ENCODE measurements at places on chromosomes 11 and 22.

- no peak for DNase-seq
Measured at GRCh38 chr11:33733980-33734379, 2.2 kb downstream of the CD59 start.

- DNase-seq: no peak
Measured at GRCh38 chr11:19921976-19922688, 209.5 kb downstream of the NAV2 start.

GRCh38 chr11:115612046-115612730 lies 108.0 kb upstream of the CADM1 start:
- peak; percentile 91 for DNase-seq

DNA sequence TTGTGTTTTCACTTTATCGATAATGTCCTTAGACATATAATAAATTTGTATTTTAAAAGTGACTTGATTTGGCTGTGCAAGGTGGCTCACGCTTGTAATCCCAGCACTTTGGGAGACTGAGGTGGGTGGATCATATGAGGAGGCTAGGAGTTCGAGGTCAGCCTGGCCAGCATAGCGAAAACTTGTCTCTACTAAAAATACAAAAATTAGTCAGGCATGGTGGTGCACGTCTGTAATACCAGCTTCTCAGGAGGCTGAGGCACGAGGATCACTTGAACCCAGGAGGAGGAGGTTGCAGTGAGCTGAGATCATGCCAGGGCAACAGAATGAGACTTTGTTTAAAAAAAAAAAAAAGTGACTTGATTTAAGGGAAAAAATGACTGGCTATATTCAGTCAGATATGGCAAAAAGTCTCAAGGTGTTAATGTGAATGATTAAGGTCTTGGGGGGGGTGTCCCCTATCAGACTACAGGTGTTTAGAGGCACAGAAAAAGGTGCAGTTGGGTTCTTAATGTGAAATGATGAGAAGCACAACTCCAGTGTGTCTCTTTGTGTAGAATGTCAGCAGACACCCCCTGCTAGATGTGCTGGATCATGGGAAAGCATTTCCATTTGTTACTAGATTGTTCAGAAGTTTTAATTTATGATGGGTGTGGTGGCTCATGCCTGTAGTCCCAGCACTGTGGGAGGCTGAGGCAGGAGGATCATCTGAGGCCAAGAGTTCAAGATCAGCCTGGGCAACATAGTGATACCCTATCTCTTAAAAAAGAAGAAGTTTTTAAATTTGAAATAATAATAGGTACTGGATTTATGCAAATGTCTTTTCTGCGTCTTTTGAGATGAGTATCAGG lies 17.0 kb downstream of the NEAT1 start:
- peak; percentile 14 for DNase-seq

DNA sequence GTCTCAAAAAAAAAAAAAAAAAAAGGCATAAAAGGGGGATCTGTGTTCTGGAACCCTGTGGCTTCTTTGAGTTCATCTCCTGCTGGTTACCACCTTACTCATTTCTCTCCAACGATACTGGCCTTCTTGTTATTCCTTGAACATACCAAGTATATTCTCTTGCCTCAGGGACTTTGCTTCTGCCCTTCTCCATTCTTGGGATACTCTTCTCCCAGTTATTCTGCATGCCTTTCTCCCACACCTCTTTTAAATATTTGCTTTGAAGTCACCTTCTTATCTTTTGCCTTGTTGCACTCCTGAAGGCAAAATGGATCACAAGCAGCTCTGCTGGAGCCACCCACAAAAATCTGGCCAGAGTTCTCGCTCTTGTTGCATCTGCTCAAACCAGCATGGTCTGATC lies 76.0 kb upstream of the RRM1 start:
- no peak for DNase-seq

DNA sequence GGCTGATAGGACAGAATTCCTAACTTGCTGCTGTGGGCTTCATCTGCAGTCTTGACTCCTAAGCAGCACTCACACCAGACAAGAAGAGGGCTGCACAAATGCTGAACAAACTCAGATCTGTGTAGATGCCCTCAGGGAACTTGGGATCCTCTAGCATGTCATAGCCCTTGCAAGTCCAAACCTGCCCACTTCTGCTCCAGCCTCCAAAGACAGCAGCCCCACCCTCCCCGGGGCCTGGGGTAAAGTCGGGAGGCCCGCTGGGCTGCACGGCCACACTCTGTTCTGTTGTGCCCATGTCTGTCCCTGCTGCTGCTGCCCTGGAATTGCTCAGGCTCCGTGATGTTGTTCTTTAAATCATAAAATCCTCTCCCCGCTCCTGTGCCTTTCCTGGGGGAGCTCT lies 28.3 kb downstream of the DRD2 start:
- no peak for DNase-seq

DNA sequence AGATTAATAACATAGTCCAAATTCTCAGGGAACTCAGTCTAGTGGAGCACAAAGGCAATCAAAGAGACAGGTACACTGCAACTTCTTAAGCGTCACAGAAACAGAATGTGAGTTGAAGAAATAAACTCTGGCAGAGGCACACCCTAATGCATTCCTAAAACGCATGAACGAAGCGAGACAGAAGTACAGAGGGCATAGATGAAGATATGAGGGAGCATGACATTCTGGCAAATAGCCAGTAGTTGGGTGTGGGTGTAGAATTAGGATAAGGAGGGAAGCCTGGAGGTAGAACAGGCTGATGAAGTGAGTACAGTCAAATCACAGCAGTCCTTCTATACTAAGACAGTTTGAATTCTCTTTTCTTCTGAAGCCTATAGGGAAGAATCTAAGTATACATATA lies 838.7 kb upstream of the API5 start:
- no peak for DNase-seq

DNA sequence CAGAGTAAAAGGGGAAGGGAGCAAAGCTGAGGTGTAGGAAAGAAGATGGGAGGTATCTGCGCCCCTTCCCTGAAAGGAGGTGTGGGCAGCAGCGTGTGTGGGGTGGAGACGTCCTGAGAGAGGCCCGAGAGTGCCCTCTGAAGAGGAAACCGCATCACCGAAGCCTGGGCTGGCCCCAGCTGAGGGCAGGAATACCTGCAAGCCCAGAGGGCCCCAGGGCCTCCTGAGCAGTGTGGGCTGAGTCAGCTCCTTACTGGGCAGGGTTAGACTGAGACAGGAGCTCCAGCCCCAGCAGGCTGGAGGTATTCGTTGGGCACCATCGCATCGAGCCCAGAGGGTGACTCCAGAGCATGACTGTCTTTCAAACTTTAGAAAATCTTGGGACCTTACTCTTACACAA lies 534.0 kb upstream of the B3GAT1 start:
- DNase-seq: no peak

DNA sequence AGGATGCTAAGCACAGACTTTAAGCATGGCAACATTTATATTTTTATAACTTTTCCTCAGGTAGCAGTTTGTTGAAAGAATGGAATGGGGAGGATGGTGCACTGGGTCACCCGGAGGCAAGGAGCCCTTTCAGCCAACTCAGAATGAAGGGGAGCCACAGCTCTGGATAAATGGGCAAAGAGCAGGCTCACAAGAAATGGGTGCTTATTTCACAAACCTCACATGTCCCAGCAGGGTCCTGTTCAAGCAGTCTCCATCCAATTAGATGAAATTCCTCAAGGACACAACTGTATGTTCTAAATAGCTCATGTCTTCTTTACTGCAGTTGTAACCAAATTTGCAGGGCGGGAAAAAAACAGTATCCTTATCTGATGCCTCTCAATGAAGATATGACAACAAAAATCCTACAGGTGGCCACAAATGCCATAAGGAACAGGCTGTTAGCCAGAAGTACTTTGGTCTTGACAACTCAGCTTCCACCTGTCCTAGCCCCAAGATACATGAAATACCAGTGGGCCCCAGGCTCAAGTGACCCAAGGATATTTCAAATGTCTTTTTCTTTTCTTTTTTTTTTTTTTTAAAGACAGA lies 48.2 kb downstream of the MAPK1 start:
- DNase-seq: no peak

DNA sequence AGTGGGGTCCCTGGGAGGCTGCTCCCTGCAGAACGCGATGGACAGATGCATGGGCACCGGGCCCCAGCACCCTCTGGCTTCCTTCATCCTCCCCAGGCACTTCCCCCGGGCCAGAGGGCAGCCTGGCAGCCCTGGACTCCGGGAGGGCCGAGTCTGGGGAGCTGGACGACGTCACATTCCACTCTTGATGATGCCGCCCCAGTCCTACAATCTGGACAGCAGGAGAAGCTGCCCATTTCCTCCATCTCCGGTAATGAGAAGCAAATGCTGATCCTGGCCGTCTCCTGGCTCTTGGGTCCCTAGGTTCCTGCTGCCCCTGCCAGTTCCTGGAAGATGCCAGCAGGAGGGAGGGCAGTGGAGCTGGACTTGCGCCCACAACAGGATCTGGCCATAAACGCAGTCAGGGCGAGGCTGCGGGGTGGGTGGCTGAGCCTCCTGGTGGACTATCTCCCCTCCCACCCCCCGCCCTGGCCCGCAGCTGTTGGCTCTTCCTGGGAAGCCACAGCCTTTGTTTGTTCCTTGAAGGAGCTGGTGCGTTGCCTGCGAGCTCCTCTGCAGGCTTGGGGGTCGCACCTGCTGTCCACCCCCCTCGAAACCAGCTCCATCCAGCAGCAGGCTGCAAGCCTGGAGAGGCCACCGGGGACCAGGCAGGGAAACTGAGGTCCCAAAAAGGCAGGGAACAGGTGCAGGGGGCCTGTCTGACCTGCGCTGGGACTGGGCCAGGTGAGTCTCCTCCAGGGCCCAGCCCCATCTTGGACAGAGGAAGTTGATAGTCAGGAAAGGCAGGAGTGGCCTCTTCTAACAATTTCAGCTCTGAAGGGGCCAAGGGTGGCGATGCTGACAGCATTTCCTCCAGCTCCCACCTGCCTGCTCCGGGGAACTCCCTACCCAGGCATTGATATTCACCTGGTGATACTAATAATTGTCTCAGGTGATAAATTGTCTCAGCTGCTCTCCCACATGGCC lies 17.9 kb upstream of the MUC6 start:
- no peak for DNase-seq

GRCh38 chr22:37218399-37218770 lies 6.1 kb upstream of the SSTR3 start:
- DNase-seq: no peak

DNA sequence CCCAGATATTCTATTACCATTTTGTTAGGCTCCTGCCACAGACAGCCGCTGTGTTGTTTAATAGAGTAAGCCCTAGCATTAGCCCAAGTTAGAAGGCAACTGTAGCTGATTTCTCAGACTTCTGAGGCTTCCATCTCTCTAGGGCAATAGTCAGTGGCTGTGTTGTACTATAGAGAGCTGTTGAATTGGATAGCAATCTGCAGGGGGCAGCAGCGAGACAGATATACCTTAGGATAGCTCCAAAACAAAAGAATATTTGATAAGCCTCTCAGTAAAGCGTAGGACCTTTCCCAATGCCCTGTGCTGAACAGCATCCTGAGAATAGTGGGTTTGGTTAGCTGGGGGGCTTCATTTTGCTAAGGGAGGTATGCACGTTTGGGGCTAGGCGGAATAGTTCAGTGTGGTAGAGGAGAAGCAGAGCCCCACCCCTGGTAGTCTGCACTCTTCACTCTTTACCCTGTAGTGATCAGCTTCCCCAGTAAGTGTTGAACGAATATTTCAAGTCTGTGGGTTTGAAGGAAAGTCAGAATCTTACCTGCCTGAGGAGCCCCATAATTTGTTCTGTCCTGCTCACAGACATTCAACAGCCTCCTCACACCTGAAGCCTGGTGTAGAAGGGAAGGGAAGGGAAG lies 515.1 kb downstream of the INSC start:
- no peak for DNase-seq

DNA sequence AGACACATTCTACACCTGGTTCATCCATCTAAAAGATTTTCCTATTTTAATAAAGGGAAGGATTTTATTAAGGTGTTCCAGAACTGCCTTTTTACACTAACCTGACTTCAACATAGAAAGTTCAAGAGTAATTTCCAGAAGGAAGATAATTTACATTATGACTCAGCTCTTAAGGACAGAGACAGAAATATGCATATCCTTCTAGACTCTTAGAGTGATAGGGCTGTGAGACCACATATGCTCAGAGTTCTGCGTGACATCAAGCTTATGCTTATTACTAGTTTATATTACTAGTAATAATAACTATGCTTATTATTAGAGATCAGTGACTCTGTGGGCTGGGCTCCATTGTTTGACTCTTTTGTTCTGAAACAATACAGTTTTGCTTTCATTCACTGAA lies 4.6 kb downstream of the PDGFD start:
- peak; percentile 34 for DNase-seq

GRCh38 chr11:75654314-75654713 lies 14.5 kb downstream of the MAP6 start:
- DNase-seq: peak; percentile 83

- no peak for DNase-seq
Measured at GRCh38 chr11:95084509-95084908, 5.1 kb upstream of the ENDOD1 start.

DNA sequence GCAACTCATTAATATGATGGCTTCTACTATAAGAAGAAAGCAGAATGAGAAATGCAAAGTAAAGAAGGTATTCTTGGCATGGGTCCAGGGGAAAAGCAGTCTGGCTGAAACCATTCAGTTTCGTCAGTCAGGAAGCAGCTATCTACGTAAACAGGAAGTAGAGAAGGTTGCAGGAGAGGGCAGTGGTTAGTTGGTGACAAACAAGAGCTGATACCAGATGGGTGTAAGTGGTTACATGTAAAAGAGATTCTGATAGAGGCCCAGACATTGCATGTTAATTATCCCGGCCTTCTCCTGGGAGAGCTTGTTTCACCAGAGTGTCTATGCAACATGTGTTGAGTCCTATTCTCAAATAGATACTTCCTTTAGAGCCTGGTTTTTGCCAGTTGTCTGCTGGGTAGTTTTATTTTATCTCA lies 58.4 kb upstream of the PSMA1 start:
- DNase-seq: peak; percentile 12

DNA sequence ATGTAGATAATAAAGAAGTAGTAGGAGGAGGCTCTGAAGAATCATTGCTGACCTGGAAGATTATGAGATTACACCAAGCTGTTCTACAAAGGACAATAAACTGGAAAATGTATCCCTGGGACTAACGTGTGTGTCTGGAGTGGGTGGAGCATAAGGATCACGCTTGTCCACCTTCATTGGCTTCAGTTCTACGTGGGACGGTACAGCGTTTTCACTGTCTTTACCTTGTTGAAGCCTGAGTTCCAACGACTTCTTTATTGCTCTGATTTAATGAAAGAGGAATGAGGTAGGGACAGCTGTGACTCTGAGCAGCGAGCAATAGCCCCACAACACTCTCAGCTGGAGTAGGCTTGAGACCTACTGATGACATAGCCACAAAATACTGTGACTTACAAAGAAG lies 87.0 kb downstream of the ARHGAP42 start:
- DNase-seq: no peak

- DNase-seq: no peak
Measured at GRCh38 chr11:133531971-133532651, at the start of gene OPCML. Gene OPCML, minus strand, starts transcription at chr11:133532501.

- no peak for DNase-seq
Measured at GRCh38 chr11:9385327-9385899, 961 bp downstream of the IPO7 start.

DNA sequence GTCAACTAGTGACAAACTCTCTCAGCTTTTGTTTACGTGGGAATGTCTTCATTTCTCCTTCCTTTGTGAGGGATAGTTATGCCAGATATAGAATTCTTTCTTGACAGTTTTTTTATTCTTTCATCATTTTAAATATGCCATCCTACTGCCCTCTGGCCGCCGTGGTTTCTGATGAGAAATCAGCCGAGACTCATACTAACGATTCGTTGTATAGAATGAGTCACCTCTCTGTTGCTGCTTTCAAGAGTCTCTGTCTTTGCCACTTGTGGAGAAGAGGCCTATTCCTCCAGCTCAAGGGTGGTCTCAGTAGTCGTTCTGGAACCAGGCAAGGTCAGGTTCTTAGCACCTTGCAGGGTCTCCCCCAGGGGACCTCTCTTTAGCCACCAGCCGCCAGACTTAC lies 8.0 kb downstream of the MYO7A start:
- peak; percentile 36 for DNase-seq
